Stimulated activated CD4-positive, alpha-beta T cell treated with anti-CD3 and anti-CD28 coated beads, Interleukin-15, amount 100 ng/mL, for 1 hour (primary cell): ENCODE measurements at places on chromosomes 6 and 20.

DNA sequence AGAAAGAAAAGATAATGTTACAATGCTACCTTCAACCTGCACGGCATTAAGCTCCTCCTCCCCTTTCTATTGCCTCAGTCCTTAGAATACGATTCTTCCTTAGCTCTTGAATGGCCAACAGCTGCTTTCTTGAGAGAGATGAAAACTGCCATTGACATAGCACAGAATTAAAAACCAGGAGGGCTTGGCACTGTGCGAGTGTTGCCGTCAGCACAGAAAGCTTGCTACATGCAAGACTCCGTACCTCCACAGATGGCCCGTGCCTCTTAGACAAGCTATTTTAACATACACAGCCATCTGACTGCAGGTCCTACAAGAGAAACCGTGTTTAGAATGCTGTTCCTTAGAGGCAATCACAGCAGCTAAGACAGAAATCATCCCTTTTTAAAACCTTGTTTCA, 51.7 kb downstream of the ALDH5A1 start:
- DNase-seq = no peak

- no peak for DNase-seq
Observed at GRCh38 chr6:84764332-84765049, at the start of gene TBX18. Gene TBX18 (minus strand): TSS chr6:84764598. CDS start chr6:84764181, 417 bp downstream.

DNA sequence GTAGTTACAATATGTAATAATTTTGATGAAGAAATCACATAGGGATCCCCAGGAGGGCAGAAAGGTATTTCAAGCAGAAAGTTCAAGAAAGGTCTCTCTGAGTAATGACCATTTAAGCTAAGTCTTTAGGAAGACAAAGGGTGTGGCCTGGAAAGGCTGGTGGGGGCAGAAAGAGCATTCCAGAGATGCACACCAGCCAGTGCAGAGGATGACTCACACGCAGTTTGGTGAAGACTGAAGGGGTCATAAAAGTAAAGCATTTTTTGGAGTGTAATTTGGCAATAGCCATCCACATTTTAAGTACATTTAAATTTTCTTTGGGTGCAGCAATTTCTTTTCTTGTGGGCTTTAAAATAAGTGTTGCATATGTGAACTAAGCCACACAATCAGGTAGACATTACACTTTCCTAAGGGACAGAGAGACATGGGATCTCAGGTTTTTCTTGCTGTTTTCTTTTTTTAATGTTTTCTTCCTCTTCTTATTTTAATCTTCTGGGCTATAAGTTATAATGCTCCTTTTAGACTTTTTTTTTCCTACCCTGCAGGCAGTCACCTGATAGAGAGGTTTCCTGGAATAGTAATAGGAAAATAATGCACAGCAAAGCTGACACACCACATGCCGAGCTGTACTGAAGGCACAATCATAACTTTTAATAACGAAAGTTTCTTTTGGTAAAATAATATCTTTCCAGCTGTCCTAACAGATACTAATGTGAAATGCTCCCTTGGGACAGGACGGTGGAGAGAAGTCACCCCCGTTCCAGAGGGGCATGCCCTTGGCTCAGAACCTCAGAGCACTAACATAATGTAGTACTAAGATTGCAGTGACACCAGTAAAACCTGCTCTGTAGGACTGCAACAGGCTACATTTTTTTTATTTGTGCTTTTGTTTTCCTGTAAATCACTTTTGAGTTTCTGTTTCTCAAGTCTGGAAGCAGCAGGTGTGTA, 49.6 kb upstream of the PTPRK start:
- DNase-seq = no peak

- no peak for DNase-seq
Observed at GRCh38 chr6:45657226-45657625, 279.5 kb upstream of the SUPT3H start.

DNA sequence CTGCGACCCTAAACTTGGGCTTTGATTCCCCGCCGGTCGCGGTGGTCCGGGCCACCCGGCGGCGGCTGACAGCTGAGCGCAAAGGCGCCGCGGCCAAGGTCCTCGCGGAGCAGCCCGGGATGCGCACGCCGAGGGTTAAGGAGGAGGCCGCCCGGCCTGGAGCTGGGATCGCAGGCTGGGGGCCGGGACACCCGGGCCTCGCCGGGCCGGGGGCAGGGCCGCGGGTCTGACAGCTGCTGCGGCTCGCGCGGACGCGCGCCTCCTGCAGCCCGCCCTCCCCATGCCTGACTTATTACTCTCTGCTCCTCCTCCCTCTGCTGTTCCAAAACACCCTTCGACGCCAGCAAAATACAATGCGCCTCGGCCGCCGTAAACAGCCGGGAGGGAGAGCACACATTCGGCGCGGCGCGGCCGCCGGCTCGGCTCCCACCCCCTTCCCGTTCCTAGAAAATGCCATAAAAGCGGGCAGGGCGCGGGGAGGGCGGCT, 746 bp downstream of the BACH2 start:
- DNase-seq = peak; percentile 50

DNA sequence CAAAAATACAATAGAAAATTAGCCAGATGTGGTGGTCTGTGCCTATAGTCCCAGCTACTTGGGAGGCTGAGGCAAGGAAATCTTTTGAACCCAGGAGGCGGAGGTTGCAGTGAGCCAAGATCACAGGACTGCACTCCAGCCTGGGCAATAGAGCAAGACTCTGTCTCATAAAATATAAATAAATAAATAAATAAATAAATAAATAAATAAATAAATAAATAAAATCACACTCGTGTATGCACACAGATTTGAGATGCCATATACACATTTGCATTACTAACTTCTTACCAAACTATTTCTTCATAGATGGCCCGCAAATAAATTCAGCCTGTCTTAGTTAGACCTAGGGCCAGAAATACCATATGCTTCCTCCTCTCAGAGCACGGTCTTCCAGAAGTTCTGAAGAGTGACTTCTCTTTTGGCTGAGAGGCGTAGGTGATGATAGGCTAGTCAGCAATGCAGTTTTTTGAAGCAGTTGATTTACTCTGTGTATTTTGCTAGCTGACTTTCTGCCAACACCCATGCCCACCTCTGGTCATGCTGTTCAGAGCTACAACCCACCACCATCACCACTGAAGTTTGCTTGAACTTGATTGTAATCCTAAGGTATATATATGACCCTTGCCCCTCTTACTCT, 150.1 kb downstream of the SASH1 start:
- DNase-seq = no peak

DNA sequence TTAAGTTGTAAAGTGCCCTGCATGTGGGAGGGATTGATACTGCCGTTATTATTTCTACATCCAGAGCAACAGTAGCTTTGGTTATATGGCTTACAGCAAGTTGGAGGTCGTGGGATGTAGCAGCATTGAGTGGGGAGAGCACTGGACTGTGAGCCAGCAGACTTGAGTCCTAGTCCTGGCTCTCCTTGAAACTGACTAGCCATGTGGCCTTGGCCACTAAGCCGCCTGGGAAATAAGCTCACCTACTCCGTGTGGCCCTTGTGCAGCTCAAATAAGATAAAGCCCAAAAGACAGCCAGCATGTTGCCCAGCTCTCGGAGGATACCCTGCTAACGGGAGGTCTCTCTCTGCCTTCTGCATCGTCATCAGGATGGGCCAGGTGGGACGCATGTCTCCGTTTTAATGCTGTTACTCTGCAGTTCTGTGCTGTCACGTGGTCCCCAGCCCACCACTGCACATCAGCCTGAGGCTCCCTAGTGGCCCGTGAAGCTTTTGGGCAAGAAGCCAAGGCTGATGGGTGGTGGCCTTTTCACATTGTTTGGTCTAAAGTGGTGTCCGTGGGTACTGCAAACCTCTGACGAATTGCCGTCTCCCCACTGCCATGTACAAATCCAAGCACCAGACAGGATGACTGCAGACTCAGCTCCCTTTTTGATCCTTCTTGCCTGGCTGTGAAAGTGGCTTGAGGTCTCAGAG, 7.9 kb downstream of the EPB41L1 start:
- DNase-seq = no peak

DNA sequence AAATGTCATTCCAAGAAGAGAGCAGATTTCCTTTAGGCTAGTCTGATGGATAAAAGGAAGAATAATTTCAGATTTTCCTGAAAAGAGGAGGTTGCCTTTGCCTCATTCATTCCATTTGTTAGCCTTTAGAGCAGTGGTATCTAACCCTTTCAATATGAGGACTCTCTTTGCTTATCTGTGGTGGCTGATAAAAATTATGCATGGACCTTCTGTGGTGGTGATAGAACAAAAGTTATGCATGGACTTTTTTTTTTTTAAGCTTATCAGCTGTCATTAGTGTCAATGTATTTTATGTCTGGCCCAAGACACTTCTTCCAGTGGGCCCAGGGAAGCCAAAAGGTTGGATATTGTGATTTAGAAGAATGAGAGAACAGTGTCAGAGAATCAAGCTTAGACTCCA, 1.7 kb downstream of the TRIM39 start:
- no peak for DNase-seq

DNA sequence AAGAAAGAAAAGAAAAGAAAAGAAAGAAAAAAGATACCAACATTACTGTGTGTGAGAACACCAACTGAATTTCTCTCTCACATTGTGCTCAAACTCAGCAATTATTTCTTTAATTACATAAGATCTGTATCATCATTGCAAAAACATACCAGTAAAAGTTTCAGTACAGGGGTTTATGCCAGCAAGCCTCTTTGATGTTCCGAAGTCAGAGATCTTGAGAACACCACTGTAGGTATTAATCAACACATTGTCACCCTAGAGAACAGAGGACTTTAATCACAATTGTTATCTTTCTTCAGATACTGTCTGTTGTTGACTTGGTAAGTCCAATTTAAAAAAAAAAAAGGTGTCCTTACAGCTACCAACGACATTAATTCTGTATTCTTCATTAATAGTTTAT, 60.9 kb upstream of the MAP7 start:
- DNase-seq = no peak

GRCh38 chr20:16491294-16491905, 81.8 kb downstream of the KIF16B start:
- DNase-seq = no peak

- no peak for DNase-seq
Observed at GRCh38 chr6:110114004-110114403, 65.5 kb downstream of the WASF1 start.
